Memory B cell (primary cell): ENCODE measurements at places on chromosomes 3 and 15.

- DNase-seq: no peak
These were observed 945.7 kb upstream of the CFAP20DC start for GRCh38 chr3:59995563-59995962.

DNA sequence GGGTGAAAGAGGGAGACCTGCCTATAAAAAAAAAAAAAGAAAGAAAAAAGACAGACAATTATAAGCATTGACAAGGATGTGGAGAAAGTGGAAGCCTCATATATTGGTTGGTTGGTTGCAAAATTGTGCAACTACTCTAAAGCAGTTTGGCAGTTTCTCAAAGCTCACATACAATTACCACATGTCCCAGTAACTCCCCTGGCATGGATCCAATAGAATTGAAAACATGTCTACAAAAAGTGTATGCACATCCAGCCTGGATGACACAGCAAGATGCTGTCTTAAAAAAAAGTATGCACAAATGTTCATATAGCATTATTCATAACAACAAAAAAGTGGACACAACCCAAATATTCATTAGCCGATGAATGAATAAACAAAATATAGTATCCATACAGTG lies 19.5 kb downstream of the SETMAR start:
- no peak for DNase-seq

DNA sequence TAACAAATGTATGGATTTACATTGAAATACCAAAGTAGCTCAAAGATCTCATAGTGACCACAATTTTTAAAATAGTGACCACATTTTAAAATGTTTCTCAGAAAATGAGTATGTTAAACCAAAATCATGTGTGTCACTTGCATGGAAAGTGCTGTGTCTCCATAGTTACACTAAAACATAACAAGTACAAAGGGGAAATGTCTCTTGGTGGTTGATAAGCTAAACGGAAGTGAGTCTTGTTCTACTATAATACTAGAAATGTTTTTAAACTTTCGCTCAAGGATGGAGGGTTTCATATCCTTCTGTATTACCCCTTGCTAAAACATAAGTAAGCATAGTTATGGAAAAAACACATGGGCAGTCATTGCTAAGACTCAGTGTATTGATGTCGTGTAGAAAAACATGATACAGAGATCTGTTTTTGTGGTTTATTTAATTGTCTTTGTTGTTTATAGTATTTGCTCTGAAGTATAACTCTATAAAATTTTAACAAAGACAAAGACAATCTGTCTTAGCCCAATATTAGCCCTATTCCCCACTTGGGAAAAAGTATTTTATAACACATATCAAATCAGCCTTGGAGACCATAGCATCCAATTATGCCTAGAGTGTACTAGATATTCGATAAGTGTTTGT lies 27.0 kb upstream of the DENND4A start:
- peak; percentile 69 for DNase-seq

DNA sequence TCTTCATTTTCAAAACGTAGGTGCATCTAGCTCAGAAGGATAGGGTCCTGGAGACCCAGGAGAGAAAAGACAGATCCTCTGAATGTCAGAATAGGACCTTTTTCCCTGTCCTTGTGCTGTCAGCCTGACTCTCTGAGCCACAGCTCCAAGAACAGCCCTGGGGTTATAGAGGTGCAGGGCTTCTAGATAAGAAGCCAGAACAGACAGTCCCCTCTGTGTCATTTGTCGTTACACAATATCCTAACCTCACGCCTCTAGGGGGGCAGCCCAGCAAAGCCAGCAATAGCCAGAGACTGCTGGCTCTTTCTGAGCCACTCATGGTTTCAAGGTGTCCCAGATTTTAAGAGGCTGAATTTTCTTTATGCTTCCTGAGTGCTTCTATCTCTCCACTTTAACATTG lies 153.2 kb upstream of the THBS1 start:
- no peak for DNase-seq

GRCh38 chr3:10552631-10552943 lies 47.2 kb upstream of the ATP2B2 start:
- no peak for DNase-seq

DNA sequence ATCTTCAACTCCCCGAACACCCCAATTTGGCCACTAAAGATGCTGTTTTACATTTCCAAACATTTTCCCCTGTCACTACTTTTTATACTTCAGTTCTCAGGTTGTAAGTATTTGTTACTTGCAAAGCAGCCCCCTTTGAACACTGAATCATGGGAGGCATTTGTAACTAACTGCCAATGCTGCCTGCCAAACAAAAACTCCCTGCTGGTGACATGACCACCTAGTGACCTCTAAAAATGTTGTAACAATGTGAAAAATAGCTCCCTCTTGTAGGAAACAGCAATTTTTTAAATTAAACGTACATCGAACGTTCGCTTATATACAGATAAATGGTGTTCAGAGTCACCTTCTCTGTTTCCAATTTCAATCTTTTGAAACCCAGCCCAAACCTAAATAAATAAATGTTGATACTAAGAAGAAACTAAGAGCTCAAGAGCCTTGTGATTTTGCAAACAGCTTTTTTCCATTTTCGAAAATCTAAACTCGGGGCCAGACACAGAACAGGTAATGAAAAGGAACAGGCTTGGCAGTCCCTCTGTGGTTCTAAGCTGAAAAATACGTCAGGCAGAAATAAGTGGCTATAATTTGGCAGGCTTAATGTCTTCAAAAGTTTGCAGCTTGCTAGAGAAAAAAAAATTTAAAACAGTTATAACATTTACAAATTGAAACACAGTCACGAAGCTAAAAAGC lies 268.6 kb upstream of the WNT5A start:
- no peak for DNase-seq

GRCh38 chr15:34986326-34986725 lies 1.8 kb downstream of the ZNF770 start:
- DNase-seq: no peak

GRCh38 chr3:20849975-20850374 lies 664.0 kb upstream of the SGO1 start:
- DNase-seq: no peak

DNA sequence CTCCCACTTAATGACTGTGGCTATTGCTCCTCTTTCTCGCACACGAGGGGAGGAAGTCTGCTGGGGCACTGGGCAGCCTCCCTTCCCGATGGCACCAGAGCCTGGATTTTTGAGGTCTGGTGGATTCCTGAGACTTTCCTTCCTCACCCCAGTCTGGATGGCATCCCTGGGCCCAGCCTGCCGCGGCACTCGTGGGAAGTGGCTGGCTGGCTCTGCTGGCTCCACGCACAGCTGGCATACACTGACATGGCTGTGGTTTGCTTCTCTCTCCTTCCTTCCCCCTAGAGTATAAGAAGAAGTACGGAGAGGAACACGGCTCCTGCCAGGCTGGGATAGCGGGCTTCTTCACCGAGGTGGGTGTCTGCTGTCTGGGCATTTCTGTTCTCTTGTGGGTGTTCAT lies 319.8 kb upstream of the LRRFIP2 start:
- DNase-seq: no peak
